ENCODE measurements at places on chromosomes 1 and 21. TPM values are rescaled to one million over a fixed set of nuclear protein-coding genes. Genes with fewer than 3 reads are reported as not detected.

- no peak for DNase-seq
- H3K27ac ChIP-seq: no peak overlapping the region
- H3K4me3 ChIP-seq: no peak overlapping the region
- no peaks in the 10 kb centered on the region for H3K36me3 ChIP-seq
- no peaks in the 10 kb centered on the region for H3K4me1 ChIP-seq
These were observed 225.3 kb downstream of the TGFB2 start for GRCh38 chr1:218570456-218570855.

DNA sequence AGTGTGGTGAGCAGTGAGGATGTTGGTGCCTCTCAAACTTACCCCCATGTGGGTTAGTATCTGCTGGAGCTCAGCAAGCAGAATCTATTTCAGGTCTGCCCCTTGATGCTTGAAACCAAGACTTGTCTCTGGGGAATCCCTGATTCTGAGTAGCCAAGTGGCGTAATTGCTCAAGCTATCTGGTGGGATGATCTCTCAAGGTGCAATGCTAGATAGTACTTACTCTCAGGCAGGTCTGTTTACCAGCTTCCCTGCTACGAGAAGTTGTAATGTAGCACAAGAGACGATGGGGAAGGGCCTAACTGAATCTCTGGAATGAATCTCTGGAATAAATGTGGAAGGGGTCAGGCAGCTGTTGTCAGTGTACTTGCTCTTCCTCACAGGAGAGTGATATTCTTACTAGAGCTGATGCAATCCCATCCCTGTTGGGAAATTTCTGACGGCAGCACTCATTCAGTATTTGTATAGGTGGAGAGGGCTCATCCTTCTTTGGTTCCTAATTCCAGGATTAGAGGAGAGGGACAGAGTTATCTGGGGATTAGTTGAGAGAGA lies 65.4 kb downstream of the MACF1 start:
- H3K4me3 ChIP-seq: no peak overlapping the region
- peaks cover 54% of the 10 kb centered on the region for H3K4me1 ChIP-seq
- peak overlapping the region; percentile 49 for H3K27ac ChIP-seq
- H3K27me3 ChIP-seq: no peaks in the 10 kb centered on the region
- no peaks in the 10 kb centered on the region for H3K36me3 ChIP-seq

- no peak overlapping the region for H3K4me3 ChIP-seq
- DNase-seq: no peak
- peaks cover 5% of the 10 kb centered on the region for H3K27me3 ChIP-seq
- no peaks in the 10 kb centered on the region for H3K4me1 ChIP-seq
- no peaks in the 10 kb centered on the region for H3K36me3 ChIP-seq
- H3K27ac ChIP-seq: no peak overlapping the region
These were observed 90.8 kb upstream of the AJAP1 start for GRCh38 chr1:4563586-4563985.

- DNase-seq: no peak
- peak overlapping the region; percentile 76 for H3K27ac ChIP-seq
- H3K27me3 ChIP-seq: no peaks in the 10 kb centered on the region
- no peak overlapping the region for H3K4me3 ChIP-seq
- no peaks in the 10 kb centered on the region for H3K36me3 ChIP-seq
- peaks cover 58% of the 10 kb centered on the region for H3K4me1 ChIP-seq
These were observed 39.4 kb downstream of the PLXNA2 start for GRCh38 chr1:208204779-208205178.

COL6A1 gene
- 81.0 TPM for total RNA-seq
